Effector CD4-positive, alpha-beta T cell (primary cell): ENCODE measurements at places on chromosomes 2 and 18.

DNA sequence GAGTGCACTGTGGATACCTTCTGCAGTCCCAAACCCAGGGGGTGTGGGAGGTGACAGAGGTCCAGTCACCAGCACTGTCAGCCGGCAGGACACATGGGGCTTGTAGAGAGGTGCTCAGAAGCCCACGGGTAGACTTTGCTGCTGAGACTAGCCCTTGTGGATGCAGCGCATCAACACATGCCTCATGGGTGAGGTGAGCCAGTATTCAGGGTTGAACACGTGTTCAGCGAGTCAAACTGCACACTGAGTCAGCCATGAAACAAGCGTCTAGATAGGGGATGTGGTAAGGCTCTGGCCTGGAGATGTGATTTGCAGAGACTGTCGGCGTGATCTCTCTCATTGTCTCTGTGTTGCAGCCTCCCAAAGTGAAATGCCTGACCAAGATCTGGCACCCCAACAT lies 35.8 kb upstream of the SCLY start:
- no peak for DNase-seq

DNA sequence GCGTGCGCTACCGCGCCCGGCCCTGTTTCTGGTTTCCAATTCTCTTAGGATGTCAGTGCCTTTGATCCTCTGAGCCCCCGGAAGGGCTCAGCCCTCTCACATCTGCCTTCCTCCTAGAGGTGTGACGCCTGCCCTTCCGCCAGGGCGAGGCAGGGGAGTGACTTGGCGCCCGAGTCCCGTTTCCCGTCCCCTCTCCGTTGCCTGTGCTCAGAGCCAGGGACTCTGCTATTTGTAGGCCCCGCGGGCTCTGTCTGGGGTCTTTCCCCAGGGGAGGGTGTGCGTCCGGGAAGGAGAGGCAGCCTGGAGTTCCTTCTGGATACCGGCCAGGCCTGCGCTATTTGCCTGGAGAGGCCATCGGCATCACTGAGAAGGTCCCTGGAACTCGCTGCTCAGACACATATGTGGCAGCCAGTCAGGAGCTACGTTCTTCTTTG lies 103.7 kb upstream of the TAF1B start:
- DNase-seq, result peak; percentile 38

GRCh38 chr2:2325516-2325915 lies 5.6 kb downstream of the MYT1L start:
- DNase-seq, result no peak

DNA sequence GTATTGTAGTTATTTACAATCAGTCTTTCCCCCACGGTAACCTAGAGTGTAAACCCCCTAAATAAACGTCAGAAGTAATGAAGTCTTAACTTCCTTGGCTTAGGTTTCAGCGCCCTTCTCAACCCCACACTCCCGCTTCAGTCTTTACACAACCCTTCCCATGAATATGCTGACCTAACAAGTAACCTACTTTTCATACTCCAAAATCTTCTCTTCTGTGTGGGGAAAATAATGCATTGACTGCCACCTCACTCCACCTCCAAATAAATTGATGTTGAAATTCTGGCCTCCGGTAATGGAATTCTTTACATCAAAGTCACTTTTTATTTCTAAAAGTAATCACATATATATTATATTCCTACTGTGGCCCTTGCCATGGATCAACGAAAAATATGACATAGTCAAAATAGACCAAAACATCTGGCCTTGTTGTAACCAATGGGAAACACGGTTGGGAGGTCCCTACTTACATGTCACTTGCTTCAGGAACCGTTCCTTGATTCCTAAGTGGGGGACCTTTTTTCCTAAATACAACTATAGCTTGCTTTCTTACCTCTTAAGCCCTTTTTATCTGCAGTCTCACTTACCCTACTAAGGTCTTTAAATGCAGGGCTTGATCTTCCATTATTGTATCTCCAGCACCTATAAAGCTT lies 961 bp downstream of the GEN1 start:
- DNase-seq, result no peak

- no peak for DNase-seq
Measured at GRCh38 chr18:22946217-22946616, 13.1 kb downstream of the RBBP8 start.
